ENCODE measurements at places on chromosomes 3 and 15.

DNA sequence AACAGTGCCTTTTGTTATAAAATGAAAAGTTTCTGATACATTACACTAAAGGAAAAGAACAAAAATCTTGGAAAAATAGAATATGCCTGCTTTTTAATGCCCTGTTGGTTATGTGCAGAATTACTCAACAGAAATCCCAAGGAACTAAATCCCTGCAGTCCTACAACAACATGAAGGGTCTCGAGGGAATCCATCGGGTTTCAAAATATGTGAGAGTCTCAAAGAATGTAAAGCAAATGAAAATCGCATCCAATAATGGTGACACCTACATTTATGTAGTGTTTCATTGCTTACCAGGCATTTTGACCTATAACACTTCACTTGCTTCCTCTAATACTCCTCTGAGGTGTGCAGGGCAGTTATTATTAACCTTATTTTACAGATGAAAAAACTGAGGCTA lies 411.3 kb downstream of the FOXP1 start:
- no peak for DNase-seq

DNA sequence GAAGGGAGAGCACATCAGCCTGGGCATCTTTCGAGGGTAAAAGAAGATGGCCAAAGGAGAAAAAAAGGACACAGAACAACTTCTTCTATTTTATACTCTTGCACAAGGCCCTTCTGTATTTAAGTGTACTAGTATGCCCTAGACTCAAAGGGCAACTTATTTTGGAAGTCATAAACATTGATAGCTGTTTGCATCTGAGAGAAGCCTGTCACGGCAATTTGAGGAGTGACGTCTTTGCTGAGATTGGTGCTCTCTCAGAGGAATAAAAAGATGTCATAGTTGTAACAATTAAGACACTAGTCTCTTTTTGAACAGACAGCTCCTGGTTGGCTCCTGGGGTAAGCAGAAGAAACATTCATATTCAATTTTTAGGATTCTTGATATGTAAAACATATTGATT lies 260.4 kb upstream of the TTC14 start:
- DNase-seq, result no peak

DNA sequence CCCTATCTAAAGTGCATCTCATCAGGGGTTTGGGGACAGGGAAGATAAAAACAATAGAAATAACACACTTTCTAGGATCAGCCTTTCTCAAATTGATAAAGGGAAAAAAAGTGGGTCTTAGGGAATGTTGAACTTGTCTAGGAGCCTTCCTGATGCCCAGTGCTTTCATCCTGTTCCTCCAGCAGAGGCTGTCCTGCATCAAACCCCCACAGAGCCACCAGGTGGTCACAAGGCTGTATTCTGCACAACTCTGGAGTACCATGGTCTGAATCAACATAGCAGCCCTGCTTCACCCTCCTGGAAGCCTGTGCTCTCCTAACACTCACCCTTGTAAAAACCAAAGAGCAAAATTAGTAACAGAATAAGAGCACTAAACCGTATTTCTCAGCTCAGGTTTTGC lies 118.5 kb upstream of the SLC25A36 start:
- DNase-seq, result no peak

DNA sequence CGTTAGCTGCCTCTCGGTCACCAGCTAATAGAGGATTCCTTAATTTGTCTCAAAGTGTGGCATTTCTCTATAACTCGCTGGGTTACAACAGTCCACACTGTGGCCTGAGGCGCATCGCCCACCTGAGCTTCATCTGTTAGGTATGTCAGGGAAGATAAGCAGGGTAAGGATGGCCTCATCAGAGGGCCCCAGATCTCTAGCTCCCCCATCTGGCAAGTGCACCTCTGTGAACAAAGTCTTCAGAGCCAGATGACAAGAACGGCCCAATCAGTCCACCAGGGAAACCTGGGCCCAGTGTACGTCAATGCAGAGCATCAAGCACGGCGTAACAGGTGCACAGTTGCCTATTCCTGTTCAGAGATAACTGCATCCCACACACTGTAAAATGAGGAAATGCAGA lies 23.2 kb downstream of the FRG2C start:
- DNase-seq, result no peak

DNA sequence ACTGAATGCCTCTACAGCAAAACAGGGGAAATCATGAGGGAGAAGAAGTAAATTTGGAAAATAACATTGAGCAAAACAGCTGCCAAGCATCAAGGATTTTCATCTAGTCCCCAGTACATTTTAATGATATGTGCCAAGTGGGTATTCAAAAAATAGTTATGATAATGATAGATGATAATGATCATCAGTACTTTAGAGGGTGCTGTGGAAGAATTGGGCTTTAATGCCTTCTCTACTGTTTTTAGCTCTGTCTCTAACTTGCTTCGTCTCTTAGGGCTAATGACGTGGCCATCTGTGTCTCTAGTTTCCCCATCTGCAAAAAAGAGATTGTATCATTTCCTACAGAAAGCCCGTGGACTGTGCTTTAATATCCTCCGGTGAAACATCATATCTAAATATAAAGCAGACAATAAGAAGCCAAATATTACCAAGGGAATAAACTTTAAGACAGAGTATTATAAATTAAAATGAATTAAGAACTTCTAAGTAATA lies 10.2 kb upstream of the FSIP1 start:
- DNase-seq, result peak; percentile 37

GRCh38 chr3:76107935-76108570 lies 322.7 kb upstream of the ZNF717 start:
- DNase-seq, result peak; percentile 21

- DNase-seq, result no peak
These were observed 292.0 kb downstream of the TBL1XR1 start for GRCh38 chr3:176905331-176905730.

GRCh38 chr15:100113351-100114080 lies 228.3 kb downstream of the ADAMTS17 start:
- DNase-seq, result no peak

- peak; percentile 32 for DNase-seq
These were observed 1.3 kb downstream of the RHCG start for GRCh38 chr15:89494941-89495637.
